Stimulated activated CD4-positive, alpha-beta T cell treated with anti-CD3 and anti-CD28 coated beads, Interleukin-1b, Interleukin-23, amount 100 ng/mL, for 24 hours (primary cell): ENCODE measurements at places on chromosomes 11 and 22.

GRCh38 chr11:119590651-119591351 lies 138.2 kb downstream of the NECTIN1 start:
- no peak for DNase-seq

DNA sequence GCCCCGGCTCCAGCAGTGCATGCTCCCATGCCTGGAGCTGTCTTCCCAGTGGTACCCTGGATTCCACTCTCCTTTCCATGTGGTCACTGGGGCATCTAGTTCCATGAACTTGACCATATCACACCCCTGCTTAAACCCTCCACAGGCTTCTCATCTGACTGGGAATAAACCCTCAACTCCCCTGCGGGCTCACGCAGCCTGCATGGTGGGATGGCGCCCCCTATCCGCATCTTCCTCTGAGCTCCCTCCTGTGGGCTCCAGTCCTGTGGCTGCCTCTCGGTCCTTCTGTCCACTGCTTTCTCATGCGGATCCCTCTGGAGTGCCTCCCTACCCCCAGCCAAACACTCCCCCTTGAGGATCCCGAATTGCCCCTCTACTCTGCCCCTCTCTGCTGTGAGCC lies 41.4 kb upstream of the TTLL12 start:
- no peak for DNase-seq

- no peak for DNase-seq
These were observed 452.1 kb downstream of the NTM start for GRCh38 chr11:131822506-131822905.

DNA sequence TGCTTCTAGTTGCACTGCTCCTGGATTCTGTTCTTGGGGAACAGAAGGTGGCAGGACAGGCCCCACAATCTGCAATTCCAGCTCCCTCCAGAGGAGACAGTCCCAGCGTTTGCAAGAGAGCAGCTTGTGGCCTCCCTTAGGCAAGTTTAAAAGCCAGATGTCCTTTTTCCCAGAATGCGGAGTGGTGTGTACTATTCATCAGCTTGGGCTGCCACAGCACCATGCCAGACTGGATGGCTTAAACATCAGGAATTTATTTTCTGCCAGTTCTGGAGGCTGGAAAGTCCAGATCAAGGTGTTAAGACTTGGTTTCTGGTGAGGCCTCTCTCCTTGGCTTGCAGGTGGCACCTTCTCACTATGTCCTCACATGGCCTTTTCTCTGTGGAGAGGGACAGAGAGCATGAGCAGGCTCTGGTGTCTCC lies 11.7 kb downstream of the MIAT start:
- DNase-seq: no peak

- no peak for DNase-seq
These were observed 72.9 kb downstream of the TNRC6B start for GRCh38 chr22:40250608-40251007.

- DNase-seq: no peak
These were observed 213.3 kb downstream of the MN1 start for GRCh38 chr22:27588268-27588667.

DNA sequence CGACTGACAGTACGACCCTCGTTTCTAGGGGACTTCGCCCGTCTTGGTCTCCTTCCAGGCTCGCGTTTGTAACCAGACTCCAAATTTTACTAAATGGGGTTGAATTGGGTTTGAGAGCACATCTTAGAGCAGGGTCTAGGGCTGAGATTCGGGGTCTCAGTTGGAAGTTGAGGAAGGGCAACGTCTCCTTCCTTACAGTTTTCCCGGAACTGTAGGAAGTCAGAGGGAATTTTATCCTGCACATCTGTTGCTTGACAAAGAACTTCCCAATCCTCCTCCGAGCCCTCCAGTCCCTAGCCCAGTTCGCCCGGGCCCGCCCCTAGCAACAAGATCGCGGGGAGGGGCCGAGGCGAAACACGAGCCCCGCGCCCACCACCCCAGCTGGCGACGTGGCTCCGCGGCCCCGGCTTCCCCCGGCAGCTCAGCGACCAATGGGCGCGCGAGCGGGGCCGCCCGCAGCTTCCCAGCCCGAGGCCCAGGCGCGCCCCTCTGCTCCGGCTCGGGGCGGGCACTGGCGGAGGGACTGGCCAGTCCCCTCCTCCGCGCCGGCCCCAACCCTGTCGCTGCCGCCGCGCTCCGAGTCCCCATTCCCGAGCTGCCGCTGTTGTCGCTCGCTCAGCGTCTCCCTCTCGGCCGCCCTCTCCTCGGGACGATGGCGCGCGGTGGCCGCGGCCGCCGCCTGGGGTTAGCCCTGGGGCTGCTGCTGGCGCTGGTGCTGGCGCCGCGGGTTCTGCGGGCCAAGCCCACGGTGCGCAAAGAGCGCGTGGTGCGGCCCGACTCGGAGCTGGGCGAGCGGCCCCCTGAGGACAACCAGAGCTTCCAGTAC lies at the start of gene RCN1:
Gene RCN1, plus strand, starts transcription at position 530 of the 826 bp plus-strand sequence. Its CDS starts 123 bp downstream, at position 653.
- DNase-seq: no peak

DNA sequence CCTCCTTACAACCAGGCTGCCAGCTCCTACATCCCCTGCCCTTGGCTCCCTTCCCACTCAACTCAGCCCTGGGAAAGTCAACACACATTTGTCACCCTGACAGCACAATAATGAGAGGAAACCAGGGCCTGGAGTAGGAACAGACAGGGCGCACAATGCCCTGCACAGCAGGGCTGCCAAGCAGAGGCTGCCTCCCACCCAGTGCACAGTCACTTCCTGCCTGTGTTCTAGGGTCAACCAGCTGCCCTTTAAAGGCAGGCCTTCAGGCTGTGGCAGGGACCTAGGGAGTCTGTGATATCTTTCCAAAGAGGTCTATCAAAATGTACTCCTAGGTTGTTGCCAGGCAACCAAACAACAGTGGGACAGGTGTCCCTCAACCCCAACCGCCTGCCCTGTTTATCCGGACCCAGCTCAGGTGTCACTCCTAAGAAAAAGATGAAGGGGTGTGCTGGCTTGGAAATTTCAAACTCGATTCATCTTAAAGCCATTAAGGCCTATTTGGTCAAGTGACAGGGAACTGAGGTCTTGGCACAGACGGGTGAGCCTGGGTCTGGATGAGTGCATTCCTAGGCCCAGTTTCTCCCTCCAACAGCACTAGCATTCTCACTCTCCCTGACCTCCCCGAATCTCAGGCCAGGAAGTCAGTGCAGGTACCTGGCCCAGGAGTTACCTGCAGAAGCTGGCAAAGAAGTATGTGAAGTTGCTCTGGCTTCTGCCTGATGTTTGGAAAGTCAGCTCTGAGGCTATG lies 110.3 kb upstream of the PITPNB start:
- no peak for DNase-seq

- DNase-seq: no peak
These were observed 17.7 kb upstream of the PRDM10 start for GRCh38 chr11:130020323-130020722.

DNA sequence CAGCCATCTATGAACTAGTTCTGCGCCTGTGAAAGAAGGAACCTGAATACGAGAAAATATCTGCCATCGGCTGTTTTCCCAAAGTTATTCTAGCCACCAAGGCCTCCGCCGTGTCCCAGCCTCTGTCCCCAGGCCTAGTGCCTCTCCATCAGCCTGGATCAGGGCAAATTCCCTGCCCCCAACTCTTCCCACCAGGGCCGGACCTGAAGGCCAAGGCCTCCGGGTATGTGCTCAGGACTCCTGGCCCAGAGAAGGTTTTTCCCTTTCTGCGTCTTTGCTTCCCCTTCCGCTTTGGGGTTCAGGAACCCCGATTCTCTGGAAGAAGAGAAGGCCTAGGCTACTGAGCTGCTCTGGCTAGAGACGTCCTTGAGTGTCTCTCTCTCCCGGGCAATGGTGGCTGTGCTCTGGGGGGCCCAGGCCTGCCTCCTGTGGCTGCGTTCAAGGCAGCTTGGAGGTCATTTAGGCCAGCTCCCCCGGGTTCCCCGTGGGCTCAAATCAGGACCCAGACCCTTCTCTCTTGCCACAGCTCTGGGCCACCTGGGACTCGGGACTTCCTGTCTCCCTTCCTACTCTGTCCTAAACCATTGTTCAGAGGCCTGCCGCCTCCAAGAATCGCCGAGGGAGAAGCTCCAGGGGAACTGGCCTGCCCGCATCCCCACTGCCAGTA lies 1.6 kb downstream of the ALX4 start:
- no peak for DNase-seq
